ENCODE measurements at places on chromosomes 2 and 18.

DNA sequence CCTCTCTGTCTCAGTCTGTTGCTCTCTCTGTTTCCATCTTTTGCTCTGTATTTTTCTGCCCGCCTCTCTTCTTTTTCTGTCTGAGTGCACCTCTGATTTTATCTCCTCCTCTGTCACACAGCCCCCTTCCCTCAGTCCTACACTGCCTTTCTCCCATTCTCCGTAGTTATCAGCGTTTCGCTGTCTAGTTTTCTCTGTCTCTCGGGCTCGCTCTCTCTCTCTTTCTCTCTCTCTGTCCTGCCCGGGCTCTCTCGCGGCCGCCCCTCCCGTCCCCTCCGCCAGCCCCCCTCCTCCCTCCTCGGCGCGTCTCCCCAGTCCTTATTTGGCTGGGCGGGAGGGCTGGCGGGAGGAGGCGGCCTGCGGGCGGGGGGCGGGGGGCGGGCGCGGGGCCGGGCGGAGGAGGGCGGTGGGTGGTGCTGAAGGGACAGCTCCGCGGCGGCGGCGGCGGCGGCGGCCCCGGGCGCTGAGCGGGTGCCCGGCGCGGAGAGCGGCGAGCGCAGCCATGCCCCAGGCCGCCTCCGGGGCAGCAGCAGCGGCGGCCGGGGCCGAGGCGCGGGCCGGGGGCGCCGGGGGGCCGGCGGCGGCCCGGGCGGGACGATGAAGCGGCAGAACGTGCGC lies at the start of gene KCNK3:
Gene KCNK3 (plus strand): TSS at position 444 of the 618 bp plus-strand sequence. CDS start 154 bp downstream, at position 598.
- DNase-seq, result peak; percentile 16

DNA sequence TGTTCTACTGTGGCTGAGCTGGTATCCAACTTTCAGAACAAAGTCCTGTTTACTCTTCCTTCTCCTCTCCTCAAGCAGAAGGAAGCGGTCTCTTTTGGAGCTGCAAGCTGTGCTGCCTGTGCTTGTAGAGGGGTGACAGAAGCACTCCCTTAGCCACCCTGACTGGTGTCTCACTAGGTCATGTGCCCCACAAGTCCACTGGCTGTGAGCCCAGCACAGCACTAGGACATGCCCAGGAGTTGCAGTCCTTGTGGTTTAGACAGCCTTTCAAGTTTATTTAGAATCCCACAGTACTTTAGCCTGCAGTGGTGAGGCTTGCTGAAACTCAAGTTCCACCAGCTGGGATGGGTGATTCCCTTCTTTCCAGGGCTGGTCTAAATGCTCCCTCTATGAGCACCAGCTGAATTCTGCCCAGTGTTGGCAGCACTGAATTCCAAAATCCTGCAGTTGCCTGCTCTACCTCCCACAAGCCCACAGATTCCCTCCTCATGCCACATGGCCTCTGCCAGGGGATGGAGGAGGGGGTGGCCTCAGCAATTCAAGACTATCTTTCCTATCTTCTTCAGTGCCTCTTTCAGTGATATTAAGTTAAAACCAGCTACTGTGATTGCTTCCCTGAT lies 61.2 kb downstream of the CCDC85A start:
- DNase-seq, result no peak

- no peak for DNase-seq
Observed at GRCh38 chr18:33717339-33717738, 139.3 kb downstream of the ASXL3 start.

GRCh38 chr2:168183308-168183997 lies 63.9 kb downstream of the STK39 start:
- DNase-seq, result no peak

- no peak for DNase-seq
Observed at GRCh38 chr2:147172493-147173188, 672.2 kb upstream of the ACVR2A start.

DNA sequence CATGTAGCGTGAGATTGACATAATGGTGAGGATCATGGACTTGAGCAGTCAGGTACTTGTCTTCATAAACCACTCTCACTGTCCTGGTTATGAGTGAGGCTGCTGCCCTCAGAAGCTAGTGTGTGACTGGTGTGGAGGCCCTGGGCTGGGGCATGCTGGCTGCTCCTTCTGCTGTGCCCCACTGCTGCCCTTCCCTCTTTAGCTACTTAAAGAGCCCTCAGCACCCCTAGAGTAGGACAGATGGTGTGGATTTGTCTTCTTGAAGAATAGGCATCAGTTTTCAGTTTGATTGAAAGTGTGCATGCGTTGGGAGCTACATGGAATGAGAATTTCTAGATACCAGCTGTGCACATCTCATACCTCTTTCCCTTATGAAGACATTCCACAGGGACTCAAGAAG lies 15.4 kb downstream of the CPLX4 start:
- no peak for DNase-seq

DNA sequence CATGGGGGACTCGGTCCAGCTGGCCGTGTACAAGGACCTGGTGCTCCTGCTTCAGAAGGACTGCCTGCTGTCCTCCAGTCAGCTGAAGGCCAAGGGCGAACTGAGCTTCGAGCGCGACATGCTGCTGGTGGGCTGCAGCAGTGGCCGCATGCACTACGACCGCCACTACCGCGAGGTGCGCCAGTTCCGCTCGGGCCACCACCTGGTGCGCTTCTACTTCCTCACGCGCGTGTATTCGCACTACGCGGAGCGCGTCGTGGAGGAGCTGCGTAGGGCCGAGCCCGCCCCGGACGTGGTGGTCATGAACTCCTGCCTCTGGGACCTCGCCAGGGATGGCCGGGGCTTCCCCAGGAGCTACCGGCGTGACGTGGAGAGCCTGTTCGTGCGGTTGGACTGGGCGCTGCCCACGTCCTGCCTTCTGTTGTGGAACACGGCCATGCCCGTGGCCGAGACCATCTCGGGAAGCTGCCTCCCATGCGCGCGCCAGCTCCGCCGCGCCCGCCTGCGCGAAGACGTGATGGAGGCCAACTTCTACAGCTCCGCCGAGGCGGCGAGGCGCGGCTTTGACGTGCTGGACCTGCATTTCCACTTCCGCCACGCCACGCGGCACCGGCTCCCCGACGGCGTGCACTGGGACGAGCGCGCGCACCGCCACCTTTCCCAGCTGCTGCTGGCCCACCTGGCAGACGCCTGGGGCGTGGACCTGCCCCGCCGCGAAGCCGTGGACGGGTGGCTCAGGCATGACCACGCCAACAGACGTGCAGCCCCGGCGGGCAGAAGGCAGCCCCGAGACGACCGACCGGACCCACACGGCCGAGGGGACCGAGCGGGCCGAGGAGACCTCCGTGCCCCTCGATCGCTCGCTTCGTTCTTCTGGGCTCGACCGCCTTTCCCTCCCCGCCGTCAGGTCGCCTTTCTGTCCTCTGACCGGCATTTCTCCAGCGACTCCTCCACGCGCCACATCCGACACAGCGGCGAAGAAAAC lies 293.9 kb upstream of the ERBB4 start:
- DNase-seq, result no peak

GRCh38 chr2:127942002-127942401 lies 56.2 kb upstream of the AMMECR1L start:
- DNase-seq, result no peak

- DNase-seq, result no peak
Observed at GRCh38 chr2:175766880-175767279, 235.2 kb downstream of the LNPK start.

GRCh38 chr2:7655629-7656028 lies 738.4 kb downstream of the RNF144A start:
- DNase-seq, result no peak

- DNase-seq, result no peak
Observed at GRCh38 chr2:85743304-85743978, 10.3 kb upstream of the ATOH8 start.

GRCh38 chr2:9416267-9416961 lies 6.9 kb downstream of the ITGB1BP1 start:
- no peak for DNase-seq

DNA sequence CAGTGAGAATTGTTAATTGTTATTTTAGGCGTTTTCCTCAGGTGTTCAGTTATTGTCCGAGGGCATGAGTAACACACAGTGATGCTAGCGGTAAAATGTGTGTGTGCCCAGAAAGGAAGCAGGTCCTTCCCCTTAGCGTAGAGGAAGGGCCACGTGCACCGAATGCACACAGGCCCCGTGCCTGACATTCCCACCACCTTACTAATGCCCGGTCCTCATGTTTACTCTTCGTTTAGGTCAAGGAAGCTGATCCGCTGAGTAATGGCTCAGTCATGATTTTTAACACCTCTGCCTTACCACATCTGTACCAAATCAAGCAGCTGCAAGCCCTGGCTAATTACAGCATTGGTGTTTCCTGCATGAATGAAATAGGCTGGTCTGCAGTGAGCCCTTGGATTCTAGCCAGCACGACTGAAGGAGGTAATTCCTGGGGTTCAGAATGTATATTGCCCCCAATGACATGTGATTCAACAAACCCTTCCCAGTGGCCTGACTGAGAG lies 76.7 kb downstream of the MERTK start:
- DNase-seq, result no peak

GRCh38 chr18:23071285-23071684 lies 64.0 kb upstream of the CABLES1 start:
- peak; percentile 68 for DNase-seq

Measured in activated T-cell treated with anti-CD3 and anti-CD28 coated beads for 1 hour (primary cell).